ENCODE measurements at places on chromosomes 11 and 22.

DNA sequence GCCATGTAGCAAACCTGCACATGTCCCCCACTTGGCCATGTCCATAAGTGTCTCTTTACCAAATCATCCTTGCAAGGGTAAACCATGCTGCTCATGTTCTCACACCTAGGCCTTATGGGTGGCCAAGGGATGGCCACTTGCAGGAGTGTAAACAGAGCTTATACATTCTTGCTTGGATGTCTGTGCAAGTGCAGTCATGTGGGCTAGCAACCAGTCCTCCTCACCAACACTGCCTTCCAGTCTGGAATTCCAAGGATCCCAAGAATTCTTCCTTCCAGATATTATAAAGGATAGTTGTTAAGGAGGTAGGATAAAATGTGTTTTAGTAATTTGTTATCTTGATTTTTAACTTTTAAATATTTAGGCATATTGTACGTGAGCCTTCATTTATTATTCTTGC lies 47.8 kb upstream of the OR5P2 start:
- DNase-seq = no peak

- no peak for DNase-seq
These were observed 62.6 kb upstream of the WNT7B start for GRCh38 chr22:46039535-46039934.

- DNase-seq = no peak
These were observed 8.2 kb downstream of the LRFN4 start for GRCh38 chr11:66864924-66865697.

DNA sequence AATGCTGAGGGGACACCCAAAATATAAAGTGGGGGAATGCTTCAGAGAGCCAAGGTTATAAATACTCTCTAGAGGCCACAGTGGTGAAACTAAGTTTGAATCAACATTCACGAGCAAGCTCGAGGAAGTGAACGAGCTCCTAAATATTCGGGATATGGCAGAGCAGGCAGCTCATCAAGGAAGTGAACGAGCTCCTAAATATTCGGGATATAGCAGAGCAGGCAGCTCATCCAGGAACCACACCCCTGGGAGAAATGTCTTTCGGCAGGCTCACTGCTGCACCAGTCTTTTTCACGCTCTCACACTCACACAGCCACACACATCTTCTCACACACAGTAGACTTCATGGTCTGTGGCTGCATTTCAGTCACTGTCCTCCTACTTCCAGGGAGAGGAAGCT lies 787.5 kb downstream of the OPCML start:
- no peak for DNase-seq

DNA sequence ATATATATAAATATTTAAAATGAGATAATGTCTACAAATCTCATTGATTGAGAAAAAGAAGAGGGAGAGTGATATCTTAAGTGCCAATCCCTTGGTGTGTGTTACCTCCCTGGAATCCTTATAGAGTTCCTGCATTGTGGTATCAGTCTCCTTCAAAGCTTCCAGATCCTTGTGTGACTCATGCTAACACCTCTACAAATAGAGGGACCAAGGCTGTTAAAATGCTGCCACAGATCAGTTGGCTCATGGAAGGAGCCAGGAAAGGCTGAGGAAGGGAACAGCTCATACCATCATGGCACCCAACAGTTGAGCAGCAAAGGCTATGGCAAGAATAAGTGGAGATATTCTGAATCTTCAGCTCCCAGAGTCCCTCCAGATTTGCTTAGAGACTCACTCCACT lies 163.6 kb upstream of the ISX start:
- DNase-seq = no peak

- no peak for DNase-seq
These were observed 35.3 kb upstream of the KCNJ11 start for GRCh38 chr11:17423533-17424310.

DNA sequence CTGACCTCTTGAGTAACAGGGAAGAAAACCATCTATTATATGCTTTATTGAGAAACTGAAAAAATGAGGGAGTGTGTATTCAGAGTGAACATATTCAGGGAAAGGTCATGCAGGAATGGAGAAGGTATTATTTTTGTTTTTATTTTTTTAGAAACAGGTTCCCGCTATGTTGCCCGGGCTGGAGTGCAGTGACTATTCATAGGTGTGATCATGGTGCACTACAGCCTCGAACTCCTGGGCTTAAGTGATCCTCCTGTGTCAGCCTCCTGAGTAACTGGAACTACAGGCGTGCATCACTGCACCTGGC lies 8.7 kb upstream of the RCE1 start:
- no peak for DNase-seq

GRCh38 chr11:106939157-106939556 lies 79.1 kb downstream of the GUCY1A2 start:
- no peak for DNase-seq

DNA sequence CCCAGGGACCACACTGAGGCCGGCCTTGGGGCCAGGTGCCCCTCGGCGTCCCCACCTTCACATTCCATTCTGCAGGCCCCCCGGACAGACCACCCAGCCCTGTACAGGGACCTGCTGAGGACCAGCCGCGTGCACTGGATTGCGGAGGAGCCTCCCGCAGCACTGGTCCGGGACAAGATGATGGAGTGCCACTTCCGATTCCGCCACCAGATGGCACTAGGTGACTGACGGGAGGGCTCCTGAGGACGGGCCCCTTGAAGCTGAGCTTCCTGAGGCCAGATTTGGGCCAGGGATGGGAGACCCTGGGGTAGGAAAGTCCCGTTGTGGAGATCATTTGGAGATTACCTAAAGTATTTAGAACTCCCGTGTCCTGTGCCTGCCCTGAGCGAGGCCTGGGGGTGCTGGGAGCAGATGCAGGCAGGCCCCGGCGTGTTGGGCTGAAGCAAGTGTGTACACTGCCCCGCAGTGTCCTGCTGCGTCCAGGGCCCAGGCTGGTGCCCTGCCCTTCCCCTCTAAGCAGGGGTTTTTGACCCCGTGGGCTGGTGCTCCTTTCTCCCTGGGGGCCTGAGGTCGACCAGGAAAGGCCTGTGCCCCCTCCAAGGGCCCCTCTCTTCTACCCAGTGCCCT lies 20.0 kb downstream of the TRMU start:
- peak; percentile 58 for DNase-seq

- peak; percentile 26 for DNase-seq
These were observed 29.0 kb downstream of the TTLL1 start for GRCh38 chr22:43060183-43060582.

GRCh38 chr22:12601870-12602779 lies 2925.9 kb upstream of the OR11H1 start:
- no peak for DNase-seq

- DNase-seq = no peak
These were observed 10.4 kb upstream of the ZNF74 start for GRCh38 chr22:20383538-20383937.

- DNase-seq = no peak
These were observed 449 bp upstream of the TOM1 start for GRCh38 chr22:35299217-35299672.

DNA sequence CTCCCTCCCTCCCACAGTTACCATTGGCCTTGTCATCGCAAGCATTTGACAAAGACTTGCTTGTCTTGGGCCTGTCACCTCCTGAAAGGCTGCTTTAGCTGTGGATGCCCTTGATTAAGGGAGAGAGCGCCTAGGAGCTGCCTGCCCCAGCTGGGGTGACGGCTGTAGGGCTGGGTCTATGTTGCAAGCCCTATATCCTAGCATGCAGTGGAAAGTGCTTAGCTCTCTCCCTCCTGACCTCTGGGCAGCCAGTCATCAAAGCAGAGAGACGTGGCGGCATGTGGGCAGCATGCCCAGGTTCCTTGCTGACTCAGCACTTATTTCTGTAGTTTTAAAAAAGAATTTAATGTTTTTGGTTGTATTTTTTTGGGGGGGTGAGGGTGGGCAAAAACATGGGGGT lies 75.9 kb downstream of the BARX2 start:
- DNase-seq = no peak

DNA sequence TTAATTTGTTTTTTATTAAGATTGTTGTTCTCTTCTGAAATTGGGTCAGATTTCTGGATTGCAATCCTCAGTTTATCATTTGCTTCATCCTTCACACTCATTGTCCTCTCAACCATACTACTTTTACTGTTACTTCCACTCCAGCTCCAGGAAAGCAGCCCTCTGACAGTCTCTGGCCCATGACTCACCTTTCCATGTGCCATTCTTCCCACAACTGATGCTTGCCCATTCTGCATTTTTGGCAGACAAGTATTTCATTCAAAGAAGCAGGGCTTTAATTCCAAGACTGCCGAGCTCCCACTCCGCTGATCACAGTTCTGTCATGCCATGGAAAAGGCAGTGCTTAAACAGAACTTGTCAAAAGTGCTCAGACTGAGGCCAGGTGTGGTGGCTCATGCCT lies 139.2 kb downstream of the WNT11 start:
- DNase-seq = no peak

DNA sequence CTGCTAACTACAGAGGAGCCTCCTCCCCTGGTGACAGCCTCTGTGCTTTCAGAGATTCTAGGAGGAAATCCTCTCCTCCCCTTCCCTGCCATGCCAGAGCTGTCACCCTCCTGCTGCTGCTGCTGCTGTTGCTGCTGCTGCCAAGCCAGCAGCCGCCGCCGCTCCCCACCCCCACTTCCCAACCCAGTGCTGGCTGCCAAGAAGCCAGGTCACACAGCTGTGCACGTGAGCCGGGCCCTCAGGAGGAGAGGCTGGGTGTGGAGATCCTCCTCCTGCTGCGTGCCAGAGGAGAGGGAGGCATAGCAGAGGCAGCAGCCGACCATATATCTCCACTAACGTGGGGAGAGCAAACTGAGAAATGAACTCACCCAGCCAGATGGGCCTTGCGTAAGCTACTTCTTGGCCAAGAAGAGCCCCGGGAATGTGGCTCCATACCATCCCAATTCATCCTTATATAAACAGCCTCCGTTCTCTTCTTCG lies 12.4 kb downstream of the CRY2 start:
- DNase-seq = no peak

Measured in CD4-positive, alpha-beta T cell treated with Interleukin-12 subunit alpha and Interleukin-12 subunit beta, for 1 hour (primary cell).